ENCODE measurements at places on chromosomes 1 and 21. TPM values are rescaled to one million over a fixed set of nuclear protein-coding genes. Genes with fewer than 3 reads are reported as not detected.

The ETV3L gene
- not detected for polyA plus RNA-seq

The KPRP gene
- polyA plus RNA-seq: not detected

The CDK18 gene
- polyA plus RNA-seq: 6.3 TPM

The OR2L8 gene
- polyA plus RNA-seq: not detected

The FCMR gene
- polyA plus RNA-seq: 2.6 TPM

The MIGA1 gene
- polyA plus RNA-seq: 8.7 TPM

All from ovary (tissue), 10 donors.